Stimulated activated CD4-positive, alpha-beta T cell treated with anti-CD3 and anti-CD28 coated beads, Interleukin-4, amount 100 ng/mL, for 24 hours (primary cell): ENCODE measurements at places on chromosomes 11 and 22.

DNA sequence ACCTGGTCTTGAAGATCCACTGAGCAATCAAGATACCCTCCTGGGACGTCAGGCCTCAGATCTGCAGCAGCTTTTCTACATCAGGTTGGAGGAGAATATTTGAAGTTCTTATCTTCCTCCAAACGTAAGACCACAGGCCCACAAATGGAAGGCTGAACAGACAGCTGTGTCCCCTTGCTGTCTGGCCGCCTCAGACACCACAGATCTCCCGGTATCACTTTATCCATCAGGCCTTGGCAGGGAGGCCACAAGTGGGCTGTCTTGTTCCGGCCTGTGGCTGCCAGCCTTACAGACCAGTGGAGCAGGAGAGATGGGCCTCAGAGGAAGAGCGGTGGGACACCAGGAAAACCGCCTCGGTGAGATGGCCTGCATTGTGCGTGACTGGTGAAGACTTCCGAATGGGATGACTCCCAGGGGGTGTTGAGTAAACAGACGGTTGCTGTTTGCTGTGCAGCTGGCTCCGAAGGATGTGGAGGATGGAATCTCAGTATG, 15.9 kb downstream of the UBASH3B start:
- DNase-seq = no peak

- DNase-seq = peak; percentile 76
Observed at GRCh38 chr22:28955817-28956216, 72.4 kb downstream of the ZNRF3 start.

- DNase-seq = peak; percentile 68
Observed at GRCh38 chr11:18115360-18116127, 9.7 kb upstream of the SAAL1 start.

- no peak for DNase-seq
Observed at GRCh38 chr11:30635401-30635989, 49.3 kb upstream of the MPPED2 start.

- no peak for DNase-seq
Observed at GRCh38 chr11:118998822-118999221, 884 bp downstream of the CENATAC start.

DNA sequence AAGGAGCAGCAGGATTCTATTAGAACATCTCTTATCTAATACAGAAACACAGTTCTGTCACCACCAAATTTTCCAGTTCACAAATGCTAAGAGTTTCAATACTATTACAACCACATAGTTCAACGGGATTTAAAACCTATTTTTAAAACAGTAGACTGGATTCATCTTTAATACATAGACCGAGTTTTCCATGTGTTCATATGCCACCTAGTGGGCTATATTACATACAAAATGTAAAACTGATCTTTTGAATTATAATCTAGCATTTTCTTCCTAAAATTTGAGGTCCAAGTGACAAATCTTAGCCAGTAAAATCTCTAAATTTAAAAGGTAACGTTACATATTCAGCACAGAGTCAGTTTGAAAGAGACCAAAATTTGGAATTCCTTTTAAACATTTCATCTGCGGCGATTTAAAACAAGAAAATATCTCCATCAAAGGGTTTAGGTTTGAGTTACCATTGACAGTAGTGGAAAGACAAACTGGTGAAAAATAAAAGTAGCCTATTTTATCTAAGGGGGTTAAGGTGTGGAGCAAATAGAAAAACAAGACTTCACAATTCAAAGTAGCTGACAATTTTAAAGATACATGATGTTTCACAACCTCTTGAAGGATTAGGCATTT, 269.3 kb upstream of the MPPED2 start:
- DNase-seq = no peak

- DNase-seq = no peak
Observed at GRCh38 chr11:79794057-79794456, 353.2 kb upstream of the TENM4 start.

DNA sequence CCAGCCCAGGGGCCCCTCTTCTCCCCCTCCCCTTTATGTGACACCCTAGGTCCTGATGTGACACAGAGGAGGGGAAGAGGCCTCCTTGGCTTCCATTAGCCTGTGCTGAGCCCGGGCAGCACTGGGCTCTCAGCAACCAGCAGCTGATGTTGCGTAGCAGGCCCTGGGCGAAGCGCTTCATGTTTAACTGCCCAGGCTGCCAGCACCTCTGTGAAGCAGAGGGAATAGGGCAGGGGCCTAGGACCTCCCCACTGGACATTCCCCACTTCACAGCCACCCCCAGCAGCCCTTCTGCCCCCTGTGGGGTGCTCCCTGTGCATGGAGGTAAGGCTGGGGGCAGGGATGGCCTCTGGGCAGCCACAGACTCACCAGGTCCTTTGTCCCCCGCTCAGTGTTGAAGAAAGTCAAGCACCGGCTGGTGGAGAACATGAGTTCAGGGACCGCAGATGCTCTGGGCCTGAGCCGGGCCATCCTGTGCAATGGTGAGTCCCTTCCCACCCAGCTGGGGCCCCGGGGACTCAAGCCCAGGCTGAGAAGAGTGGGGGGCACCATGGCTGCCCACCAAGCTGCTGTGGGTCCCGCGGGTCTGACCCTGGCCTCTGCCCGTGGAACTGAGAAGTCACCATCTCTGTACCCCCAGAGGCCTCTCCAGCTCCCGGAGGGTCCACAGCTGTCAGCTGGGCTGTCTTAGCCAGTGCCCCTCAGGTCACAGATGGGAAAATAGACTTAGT, 11.6 kb downstream of the PICK1 start:
- DNase-seq = no peak

DNA sequence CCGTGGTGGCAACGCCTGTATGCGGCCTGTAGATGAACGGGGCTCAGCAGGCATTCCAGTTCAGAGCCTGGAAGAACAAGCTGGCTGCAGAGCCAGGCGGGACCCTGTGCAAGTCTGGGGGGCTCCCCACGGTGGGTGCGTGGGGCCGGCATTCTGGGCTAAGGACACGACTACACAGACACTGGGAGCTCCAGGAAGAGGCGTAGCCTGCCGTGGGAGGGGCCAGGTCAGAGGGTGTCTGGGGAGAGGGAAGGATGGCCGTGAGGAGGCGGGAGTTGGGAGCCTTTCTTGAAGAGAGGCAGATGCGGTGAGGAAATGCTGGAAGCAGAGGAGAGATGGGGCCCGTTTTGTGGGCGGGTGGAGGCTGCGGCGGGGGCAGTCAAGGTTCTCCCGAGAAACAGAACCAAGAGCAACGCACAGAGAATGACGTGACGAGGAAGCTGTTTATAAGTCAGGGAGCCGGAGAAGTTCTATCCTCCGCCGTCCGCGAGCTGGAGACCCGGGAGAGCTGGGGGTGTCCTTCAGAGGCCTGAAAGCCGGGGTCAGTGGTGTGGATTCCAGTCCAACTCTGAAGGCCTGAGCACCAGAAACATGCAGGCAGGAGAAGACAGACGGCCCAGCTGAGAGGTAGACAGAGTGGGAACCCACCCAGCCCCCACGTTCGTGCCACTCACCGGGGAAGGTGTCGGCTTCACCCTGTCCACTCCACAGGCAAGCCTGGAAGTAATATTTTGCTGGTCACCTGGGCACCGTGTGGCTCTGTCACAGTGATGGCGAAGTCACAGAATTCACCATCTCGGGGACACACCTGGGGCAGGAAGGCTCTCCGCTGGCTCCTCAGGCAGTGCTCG, 529.6 kb downstream of the BRD1 start:
- no peak for DNase-seq

DNA sequence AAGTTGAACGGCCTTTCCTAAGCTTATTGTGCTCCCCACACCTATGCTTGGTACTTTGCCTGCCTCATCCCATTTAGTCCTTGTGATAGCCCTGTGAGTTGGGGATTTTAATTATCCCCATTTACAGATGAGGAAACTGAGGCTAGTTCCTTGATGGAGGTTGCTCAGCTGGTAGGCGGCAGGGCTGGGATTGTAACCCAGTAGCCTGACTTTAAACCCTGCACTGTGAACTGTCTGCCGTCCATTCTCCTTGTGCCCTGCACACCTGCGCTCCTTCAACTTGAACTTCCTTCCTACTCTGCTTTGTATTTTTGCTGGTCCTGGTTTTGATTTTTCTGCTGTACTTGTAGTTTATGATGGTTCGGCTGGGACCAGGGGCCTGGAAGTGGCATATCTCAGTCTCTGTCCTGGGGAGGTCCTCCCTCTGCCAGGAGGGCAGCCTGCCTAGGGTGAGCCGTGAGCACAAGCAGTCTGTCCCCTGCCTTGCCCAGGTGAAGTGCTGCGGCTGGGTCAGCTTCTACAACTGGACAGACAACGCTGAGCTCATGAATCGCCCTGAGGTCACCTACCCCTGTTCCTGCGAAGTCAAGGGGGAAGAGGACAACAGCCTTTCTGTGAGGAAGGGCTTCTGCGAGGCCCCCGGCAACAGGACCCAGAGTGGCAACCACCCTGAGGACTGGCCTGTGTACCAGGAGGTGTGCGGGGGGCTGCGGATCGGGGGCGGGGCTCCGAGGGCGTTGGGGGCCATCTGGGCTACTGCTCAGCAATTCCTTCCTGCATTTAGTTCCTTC, 52.4 kb downstream of the CD82 start:
- no peak for DNase-seq

DNA sequence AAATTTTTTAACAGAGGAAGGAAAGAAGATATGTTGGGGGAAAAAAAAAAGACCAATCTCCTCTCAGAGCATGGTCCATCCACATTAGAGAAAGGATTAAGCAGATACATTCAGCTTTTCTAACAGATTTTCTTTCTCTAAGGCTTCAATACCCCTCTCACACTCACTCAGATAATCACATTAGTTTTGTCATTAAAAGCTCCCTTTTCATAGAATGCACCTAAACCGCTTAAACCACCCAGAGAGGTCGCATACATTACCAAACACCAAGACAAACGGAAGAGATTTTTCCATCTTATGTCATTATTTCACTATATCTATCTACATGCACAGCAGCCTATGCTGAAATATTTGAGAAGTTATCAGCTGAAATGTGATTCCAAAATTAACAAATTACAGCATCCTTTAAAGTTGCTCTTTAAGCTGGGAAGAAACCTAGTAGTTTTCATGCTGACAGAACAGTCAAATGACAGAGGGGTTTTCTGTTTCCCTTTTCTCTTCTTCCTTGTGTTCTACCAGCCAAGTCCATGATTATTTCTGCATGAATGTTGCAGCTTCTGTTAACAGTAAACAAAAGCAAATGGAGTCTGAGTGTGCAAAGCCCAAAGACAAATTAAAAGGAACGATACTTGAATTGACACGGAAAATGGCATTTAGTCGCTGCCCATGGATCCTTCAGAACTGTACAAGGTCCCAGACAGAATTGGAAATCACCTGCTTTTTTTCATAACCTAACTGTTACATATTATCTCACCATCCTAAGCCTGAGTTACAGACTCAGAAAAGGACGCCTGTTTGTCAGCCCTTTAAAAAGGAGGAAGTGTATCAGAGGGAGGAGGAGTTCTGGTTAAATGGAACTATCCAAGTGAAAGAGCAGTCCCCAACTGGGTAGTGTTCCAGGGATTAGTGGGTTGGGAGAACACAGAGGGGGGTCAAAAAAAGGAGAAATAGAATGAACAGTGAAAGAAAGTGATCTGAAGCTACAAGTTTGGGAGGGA, 54.6 kb downstream of the PRCP start:
- no peak for DNase-seq

- DNase-seq = no peak
Observed at GRCh38 chr11:27898166-27898565, 197.9 kb upstream of the BDNF start.

DNA sequence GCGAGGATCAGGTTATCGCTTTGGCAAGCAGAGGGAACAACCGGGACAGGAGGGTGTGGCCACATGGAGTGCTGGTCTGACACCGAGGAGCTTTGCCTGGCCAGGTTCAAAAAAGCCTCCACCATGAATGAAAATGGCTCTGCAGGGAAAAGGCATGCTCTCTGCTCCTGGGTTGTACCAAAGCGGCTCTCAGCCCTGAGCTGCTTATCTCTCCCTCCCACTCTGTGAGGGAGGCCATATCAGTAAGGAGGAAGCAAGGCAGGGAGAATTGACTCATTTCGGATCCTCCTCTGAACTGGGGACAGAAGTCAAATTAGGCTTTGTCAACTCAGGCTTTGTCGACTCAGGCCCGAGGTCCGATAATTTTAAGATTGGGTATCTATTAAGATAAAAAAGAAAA, 82.9 kb upstream of the CRTAM start:
- DNase-seq = no peak

DNA sequence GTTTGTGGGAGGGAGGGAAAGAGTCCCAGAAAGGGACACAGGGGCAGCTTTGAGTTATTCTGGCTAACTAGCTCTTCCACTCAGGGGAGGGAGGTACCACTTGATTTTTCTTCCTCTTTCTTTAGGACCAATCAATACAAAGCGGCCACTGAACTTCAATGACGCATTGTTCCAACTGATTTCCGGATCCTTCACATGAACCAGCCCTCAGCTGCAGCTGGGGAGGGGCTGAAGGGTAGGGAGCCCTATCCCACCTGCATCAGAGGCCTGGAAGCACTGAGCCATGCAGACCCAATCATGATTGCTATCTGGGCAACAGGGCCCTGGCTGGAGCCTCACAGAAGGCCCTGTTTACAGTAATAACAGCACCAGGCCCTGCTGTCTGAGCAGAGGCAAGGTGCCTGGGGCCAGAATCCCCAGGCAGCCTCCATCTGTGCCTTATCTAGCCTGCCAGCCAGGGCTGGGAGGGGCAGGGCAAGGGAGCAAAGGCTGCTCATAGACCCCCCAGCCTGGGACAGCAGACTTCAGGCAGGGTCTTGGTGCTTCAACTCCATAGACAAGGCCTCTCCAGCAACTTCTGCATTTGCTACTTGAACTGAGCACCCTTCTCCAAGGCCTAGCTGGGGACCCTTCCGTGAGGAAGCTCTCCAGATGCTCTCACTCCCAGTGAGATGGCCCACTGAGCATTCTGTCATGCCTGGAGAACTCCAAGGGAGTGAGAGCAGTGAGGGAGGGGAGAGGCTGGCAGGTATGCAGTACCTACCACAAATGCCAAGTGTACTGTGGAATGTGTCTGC, 22.5 kb downstream of the CLPB start:
- no peak for DNase-seq

GRCh38 chr22:35458547-35459422, 58.8 kb downstream of the MCM5 start:
- DNase-seq = no peak

DNA sequence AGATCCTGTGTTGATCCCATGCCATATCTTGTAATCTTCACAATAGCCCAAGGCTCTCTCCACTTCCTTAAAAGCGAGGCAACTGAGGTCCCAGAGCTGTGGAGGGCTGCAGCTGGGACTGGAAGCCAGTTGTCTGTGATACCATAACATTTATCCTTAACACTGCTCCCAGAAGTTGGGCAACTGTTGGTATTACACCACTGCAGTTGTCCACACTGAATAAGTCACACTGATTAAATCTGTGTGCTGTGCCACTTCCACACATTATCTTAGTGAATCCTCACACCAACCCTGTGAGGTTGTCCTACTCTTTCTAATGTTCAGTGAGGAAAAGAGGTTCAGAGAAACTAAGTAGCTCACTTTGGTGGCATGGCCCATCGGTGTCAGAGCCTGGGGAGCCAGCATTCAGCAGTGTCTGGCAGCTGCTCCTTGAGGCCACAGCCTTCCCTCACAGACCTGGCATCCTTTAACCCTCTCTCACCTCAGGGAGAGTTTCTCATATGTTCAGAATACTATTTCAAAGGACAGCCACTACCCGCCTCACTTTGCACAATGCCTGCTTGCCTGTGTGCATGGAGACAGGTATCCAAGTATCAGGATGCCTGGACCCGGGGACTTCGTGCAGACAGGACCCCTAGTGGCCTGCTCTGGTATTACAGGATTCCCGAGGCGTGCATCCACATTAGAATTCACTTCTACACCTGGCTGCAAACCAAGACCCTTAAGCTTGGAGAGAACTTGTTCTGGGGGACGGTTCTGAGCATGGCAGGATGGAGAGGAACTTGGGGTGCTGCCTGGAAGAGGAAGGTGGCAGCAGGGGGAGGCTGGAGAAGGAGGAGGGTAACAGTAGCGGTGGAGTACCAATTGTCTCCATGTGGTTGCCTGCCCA, 221.9 kb upstream of the TBCEL start:
- DNase-seq = peak; percentile 52

GRCh38 chr11:131977854-131978253, 607.4 kb downstream of the NTM start:
- DNase-seq = no peak
